Cardiac fibroblast (primary cell): ENCODE measurements at places on chromosomes 2 and 18.

DNA sequence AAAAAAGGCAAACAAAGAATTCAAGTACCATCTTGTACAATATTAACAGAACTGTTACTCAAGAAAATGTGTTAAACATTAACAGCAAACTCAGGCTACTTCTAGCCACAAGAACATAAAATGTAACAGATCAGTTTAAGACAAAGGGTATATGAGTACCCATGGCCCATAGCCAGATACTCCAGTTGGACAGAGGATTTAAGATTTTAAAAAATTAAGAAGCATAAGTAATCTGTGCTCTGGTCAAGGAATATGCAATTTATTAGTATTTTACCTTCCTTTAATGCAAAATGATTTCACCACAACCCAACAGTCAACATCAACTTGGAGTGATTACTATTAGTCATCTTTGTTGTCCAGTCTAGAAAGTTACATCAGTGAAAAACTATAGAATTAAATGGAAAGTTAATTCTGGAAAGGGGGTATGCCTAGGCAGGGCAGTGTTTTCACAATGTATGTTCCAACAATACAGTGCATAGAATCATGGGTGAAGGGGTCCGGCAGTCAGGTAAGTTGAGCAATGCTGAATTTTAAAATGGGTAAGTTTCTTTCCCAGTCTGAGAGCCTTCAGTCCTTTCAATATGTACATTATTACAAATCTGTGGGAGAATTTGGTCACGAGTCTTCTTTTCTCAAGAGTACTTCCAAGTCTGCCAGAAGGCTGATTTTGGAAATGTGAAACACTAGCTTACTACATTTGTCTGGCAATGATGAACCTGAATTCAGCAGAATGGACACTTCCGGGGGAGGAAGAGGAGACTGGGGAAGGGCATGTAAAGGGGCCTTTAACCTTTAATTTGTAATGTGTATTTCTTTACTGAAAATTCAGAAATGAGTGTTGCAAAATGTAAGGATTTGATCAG is 34.5 kb downstream of the SFT2D3 start:
- peak; percentile 18 for DNase-seq

DNA sequence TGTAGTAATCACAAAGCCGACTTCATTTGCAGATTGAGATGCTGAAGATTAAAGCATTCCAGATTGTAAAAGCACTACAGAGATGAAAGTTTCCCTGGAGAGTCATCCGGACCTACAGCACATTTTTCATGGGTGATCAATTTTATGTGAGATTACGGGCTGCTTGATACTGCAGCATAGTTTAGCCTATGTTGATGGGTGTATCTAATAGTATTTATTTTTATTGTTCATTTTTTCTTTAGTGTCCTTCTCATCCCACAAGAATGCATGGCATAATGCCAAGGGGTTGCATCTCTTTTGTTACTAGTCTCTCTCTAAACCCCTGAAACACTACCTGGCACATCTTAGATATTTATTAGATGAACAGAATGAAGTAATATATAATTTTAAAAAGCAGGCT is 240.4 kb downstream of the MBD2 start:
- no peak for DNase-seq

GRCh38 chr2:26448651-26449050 is 29.3 kb downstream of the OTOF start:
- no peak for DNase-seq

DNA sequence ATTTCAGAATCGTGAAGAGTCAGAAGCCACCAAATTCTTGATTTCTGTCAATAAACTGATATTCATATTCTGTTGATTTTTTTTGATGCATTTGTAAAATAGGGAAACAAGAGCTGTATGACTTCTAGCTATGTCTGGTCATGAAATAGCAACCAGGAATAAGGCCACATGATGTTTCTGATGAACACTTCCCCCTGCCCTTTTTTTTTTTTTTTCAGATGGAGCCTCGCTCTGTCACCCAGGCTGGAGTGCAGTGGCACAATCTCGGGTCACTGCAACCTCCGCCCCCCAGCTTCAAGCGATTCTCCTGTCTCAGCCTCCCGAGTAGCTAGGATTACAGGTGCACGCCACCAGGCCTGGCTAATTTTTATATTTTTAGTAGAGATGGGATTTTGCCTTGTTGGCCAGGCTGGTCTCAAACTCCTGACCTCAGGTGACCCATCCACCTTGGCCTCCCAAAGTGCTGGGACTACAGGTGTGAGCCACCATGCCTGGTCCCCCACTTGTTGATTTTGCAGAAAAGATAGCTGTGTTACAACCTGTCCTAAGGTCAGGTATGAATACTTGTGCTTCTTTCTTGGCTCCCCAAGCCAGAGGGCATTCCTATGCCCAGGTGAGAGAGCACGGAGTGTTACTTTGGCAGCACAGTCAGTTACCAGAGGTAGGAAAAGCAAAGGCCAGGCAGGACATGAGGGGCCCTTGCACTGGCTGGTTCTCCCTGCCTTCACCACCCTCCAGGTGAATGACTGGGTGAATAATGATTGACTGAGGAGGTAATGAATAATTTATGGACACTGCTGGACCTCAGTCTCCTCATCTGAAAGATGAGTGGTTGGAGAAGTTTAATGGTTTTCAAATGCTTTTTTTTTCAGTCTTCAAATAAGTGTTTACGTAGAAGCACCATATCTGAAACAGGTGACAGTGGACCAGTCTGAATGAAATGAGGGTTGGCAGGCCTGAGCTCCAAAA is 39.6 kb downstream of the PAX8 start:
- no peak for DNase-seq

GRCh38 chr2:157258520-157259326 is 1.2 kb downstream of the GALNT5 start:
- DNase-seq, result no peak

DNA sequence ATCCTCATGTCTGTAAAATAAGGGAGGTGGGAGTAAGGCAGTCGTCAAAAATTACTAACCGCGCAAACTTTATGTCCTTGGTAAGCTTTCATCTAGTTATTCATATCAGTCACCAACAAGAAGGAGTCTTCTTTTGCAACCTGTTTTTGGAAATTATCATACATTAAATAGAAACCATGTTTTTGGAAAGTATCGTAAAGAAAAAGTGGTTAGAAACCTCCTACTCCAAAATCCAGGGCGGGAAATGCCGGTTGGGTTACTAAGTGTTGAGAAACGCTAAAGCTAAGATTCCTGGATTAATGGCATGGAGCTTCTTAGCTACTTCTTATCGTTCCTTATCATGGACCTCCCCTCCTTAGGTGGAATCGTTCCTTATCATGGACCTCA is 778 bp downstream of the BBS5 start:
- peak; percentile 13 for DNase-seq

- no peak for DNase-seq
Observed at GRCh38 chr2:207883002-207883780, 113.5 kb upstream of the FZD5 start.

- DNase-seq, result no peak
Observed at GRCh38 chr2:83014462-83014861, 1444.6 kb downstream of the SUCLG1 start.

DNA sequence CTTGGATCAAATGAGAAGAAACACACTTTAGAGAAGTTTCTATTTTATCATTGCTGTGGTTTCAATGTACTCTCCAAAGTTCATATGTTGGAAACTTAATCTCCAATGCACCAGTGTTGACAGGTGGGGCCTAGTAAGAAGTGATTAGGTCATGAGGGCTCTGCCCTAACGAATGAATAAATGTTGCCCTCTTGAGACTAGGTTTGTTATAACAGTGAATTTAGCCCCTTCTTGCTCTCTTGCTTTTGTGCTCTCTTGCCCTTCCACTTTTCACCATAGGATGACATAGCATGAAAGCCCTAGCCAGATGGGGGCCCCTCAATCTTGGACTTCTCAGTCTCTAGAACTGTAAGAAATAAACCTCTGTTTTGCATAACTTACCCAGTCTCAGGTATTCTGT is 664.8 kb downstream of the DCC start:
- no peak for DNase-seq

DNA sequence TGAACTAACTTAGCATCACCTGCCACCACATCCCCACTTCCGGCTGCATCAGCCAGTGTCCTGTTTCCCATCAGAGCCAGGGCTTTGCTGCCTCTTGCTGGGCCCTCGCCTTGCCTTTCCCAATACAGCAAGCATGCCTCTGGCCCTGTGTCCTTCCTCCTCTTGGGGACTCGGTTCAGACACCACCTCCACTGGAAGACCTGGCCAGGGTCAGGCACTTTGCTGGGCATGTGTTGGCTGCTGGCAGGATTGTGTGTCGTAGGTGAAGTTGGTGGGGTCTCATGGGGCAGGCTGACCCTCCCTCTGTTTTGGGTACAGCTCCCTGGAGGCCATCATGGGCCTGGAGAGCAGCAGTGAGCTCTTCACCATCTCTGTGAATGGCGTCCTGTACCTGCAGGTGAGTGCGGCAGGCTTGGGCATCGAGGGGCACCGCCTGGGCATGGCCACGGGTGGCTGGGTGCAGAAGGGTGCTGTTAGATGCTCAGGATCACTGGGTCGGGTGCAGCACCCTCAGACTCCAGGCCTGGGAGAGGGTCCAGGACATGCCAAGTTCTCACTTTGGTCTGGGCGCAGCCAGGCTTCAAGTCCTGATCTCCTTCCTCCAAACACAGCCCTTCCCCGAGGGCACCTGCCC is 6.6 kb downstream of the ERFE start:
- no peak for DNase-seq

DNA sequence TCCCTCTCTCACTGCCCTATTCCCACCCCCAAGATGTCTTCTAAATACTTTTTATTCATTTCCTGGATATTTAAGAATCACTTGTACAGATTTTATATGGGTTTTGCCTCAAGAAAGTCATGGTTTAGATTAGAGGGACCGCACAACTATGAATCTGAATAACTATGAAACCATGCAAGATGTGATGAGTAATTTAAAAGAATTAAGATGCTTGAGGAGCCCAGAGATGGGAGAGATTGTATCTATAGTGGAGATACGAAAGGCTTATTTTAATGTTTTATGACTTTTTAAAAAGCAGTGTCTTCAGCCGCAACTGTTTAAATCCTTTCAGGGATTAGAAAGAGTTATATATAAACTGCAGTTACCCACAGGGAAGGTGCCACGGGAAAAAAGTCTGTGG is 324.1 kb downstream of the LPIN1 start:
- no peak for DNase-seq

GRCh38 chr2:20179755-20180594 is 45.0 kb downstream of the SDC1 start:
- DNase-seq, result no peak

DNA sequence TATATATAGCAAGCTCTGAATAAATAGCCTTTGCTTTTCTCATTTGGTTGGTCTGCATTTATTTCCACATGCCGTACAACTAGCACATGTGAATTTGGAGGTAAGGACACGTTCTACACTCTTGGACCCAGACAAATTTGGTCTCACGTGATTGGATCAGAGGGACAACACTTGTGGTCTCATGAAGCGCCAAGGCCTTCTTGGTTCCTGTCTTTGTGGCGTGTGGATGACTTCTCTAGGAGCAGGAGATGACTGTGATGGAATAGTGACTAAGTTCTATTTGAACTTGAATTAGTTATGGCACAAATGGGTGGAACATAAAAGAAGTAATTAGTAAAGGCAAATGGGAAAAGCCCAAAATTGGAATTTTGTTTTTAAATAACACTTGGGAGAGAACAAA is 206.9 kb downstream of the BCL2 start:
- no peak for DNase-seq

DNA sequence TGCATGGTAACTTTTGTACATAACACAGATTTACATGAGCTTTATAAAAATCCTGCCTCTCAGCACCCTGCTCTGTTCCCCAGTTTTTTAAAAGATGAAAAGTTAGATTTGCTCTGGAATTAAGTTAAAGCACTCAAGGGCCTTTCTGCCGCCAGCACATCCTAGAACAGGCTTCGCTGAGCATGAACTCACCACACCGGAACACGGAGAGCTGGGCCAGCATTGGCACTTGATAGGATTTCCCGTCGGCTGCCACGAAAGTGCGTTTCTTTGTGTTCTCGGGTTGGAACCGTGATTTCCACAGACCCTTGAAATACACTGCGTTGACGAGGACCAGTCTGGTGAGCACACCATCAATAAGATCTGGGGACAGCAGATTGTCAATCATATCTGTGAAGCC is 34.3 kb downstream of the MRPL44 start:
- DNase-seq, result no peak

DNA sequence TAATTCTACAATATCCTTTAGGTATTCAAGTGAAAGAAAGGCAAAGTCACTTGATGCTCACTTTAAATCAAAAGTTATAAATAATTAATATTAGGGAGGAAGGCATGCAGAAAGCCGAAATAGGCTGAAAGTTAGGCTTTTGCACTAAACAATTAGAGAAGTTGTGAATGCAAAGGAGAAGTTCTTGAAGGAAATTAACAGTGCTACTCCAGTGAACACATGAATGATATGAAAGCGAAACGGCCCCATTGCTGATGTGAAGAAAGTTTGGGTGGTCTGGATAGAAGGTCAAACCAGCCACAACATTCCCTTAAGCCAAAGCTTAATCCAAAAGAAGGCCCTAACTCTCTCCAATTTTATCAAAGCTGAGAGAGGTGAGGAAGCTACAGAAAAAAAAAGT is 103.1 kb upstream of the CXCR4 start:
- DNase-seq, result no peak

DNA sequence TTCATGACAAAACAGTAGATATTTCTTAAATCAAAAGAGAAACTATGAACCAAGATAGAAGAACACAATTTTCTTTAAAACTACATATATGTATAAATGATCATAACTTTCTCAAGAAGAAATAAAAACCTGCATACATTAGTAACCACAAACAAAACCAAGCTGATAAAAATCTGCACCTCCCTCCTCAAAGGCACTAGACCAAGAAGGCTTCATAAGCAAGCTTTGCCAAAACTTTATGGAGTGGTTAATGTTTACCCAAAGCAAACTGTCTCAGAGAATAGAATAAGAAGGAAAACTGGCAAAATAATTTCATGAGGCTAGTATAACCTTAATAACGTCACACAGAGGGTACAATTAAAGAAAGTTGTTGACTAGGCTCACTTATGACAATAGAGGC is 138.3 kb downstream of the ZBTB7C start:
- no peak for DNase-seq

GRCh38 chr2:37589298-37589697 is 82.1 kb downstream of the CDC42EP3 start:
- peak; percentile 57 for DNase-seq

DNA sequence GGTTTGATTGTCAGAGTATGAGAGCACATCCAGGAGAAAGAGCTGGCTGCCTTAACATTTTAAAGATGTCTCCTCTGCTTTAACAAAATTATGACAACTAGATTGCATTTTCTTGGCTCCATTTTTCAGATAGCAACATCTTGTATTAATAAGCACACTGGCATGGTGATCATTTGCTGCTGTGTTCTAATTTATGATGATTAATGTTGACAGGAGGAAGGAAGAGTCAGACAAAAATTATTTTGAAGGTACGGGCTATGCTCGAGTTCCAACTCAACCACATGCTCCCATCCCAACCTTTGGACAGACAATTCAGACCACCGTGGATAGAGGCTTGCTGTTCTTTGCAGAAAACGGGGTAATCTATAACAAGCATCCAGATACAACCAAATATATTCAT is 98.2 kb upstream of the TTC39C start:
- no peak for DNase-seq
